ENCODE measurements at places on chromosomes 2 and 18. TPM values are rescaled to one million over a fixed set of nuclear protein-coding genes. Genes with fewer than 3 reads are reported as not detected.

Gene MC2R
- total RNA-seq = not detected

Gene FAM110C
- total RNA-seq = 41.7 TPM

Gene NT5C1B
- not detected for total RNA-seq

Gene LCT
- total RNA-seq = not detected

Gene ANKRD30B
- total RNA-seq = not detected

Gene AFTPH
- 42.4 TPM for total RNA-seq

Gene REG1B
- not detected for total RNA-seq

Gene BOLL
- not detected for total RNA-seq

Gene SLC16A14
- 5.1 TPM for total RNA-seq

Gene SERPINB3
- total RNA-seq = 668 TPM

Gene TMEM247
- not detected for total RNA-seq

Gene CNDP1
- not detected for total RNA-seq

Gene VWA3B
- total RNA-seq = not detected

DNA sequence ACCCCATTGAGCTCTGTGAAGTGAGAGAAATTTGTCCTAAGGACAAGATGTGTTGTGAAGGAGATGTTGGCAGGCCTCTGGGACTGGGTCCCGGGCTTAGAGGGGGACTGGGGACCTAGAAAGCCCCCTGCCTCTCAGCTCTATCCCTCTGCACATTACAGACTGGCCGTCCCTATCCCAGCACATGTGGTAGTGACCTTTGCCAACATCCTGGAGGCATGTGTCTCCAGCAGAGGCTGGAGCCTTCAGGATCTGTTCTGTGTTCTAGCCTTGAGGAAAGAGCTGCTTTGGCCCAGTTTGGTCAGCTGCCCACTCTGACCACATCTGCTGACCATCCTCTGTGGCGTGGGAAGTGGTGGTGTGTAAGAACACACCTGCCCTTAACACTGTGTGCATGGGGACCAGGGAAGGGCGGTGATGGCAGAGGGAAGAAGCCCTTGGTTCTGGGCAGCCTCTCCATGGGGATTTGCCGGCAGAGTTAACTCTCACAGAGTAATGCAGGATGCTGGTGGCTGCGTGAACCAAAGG, 33.4 kb downstream of the NCK2 start:
- no peak for DNase-seq

- DNase-seq = no peak
Observed at GRCh38 chr2:12110074-12110473, 363.6 kb downstream of the LPIN1 start.

DNA sequence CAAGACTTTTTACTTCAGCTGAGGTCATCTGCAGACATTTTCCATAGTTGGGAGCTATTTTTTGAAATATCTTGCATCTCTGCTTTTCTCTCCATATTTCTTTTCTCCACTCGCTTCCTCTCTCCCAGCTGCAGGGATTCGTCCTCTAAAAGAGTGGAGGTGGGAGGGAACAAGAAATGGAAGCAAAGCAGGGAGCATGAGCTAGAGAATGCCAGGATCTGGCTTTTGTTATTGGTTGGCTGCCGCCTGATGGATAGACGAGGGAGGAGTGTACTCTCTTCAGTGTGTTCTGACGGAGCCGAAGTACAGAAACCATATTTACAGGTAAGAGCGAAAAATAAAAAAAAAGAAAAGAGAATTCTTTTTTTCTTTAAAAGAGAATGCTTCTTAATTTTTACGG, at the start of gene CSRNP3:
TSS of gene CSRNP3 (plus strand) at position 282 of the 400 bp plus-strand sequence. CDS start 125,368 bp downstream, outside the sequence.
- no peak for DNase-seq

DNA sequence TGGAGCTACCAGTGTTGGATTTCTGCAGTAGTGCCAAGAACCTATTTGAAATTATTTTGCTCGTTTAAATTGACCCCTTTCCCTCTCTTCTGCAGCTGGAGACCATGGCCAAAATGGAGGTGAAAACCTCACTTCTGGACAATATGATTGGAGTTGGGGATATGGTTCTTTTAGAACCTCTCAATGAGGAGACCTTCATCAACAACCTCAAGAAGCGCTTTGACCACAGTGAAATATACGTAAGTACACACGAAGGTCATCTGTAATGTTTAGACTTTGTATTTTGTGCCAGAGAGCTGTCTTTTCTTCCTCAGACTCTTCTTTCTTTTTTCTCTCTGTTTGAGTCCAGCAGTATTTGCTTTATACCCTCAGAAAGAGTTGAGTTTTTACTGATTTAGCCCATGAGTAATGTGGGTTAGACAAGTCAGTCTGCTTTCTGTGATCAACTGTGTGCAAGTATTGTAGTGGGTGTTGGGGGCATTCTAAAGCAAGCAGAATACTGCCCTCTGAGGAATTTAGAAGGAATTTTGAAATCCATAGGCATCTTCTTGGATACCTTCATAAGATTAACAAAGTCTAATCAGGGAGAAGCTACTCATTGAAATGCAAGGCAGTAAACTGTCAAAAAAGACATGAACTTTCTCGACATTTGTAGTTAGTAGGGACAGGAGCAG, 31.7 kb downstream of the MYO1B start:
- no peak for DNase-seq

GRCh38 chr18:59340312-59340711, 18.8 kb downstream of the LMAN1 start:
- no peak for DNase-seq

DNA sequence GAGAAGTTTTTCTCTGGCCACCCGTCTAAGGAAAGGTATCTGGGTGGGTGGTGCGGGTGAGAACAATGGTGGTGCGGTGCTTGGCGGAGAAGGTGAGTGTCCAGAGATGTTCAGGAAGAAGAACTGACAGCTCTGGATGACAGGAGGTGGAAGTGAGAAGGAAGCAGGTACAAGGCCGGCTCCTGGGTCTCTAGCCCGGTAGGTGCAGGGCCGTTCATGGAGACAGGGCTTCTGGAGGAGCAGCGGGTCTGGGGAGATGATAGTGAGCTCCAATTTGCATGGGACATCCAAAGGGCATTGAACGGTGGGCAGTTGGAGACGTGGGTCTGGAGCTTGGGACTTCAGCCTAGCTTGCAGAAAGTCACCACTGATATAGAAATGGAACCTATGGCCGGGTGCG, 979 bp upstream of the FAHD2B start:
- no peak for DNase-seq

DNA sequence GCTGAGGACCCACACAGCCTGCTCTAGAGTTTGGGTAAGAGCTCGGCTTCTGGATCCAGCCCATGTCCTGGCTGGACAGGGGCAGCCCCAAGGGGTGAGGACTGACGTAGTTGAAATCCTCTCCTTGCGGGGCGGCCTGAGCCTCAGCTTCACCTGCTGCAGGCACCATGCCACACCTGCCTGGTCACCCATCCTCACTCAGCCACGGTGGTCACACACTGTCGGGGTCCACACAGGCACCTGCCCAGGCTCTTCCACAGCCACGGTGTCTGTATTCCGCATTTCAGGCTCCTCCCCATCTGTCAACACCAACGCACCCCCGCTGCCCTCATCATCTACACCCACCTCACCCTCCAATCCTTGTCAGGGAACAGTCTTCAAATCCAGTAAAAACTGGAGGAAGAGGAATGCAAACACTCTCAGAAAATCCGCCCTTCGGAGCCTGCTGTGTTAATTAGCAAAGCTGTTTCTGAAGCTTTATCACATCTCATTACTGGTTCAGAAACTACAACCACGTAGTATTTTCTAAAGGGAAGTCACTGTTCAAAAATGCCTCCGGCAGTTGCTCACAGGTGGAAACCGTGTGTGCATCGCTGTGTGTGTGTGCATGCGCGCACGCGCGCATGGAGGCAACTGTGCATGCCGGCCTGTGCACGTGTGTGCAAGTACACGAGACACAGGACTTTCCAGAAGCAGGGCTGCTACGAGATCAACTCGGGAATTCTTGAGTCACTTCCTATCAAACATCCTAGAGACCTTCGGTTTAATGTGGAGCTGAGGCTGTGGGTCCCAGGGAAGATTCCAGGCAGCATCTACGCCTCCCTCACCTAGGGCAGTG, 38.2 kb downstream of the SLC66A2 start:
- no peak for DNase-seq

- DNase-seq = no peak
Observed at GRCh38 chr18:41989508-41989907, 34.5 kb downstream of the PIK3C3 start.

GRCh38 chr2:218419630-218420216, 800 bp downstream of the VIL1 start:
- no peak for DNase-seq

DNA sequence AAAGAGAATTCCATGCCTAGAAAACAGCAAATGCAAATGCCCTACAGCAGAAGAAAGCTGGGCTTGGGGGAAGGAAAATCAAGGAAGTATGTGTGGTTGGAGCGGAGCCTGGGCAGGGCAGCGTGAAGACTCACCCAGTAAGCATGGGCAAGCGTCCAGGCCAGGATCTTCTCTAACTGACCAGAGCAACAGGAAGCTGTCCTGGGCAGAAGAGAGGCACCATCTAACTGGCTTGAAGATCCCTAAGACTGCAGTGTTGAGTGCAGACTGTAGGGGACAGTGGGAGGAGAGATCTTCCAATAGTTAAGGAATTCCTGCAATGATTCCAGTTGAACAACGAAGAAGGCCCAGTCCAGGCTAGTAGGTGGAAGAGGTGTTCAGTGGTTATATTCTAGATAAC, 57.9 kb downstream of the NXPH2 start:
- no peak for DNase-seq

GRCh38 chr2:229728370-229728769, 14.0 kb upstream of the DNER start:
- no peak for DNase-seq

- no peak for DNase-seq
Observed at GRCh38 chr2:152038441-152038958, 60.3 kb downstream of the CACNB4 start.

DNA sequence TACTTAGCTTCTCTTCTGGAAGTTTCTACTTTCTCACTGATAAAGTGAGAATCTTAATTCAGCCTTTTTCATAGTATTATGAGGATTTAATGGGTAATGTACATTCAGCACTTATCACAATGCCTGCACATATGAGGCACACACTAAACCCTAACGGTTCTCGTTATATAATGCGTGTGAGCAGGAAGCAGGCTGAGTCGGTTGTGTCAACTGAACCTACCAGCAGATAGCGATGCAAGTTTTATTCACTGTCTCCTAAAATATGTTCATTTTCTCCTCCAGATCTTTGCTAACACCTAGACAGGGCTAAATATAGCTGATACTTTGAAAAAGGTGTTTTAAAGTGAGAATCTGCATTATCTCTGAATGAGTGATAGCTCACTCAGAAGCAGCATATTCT, 201.6 kb downstream of the ALPK2 start:
- no peak for DNase-seq

GRCh38 chr18:53941601-53942338, 282.7 kb downstream of the MBD2 start:
- no peak for DNase-seq

DNA sequence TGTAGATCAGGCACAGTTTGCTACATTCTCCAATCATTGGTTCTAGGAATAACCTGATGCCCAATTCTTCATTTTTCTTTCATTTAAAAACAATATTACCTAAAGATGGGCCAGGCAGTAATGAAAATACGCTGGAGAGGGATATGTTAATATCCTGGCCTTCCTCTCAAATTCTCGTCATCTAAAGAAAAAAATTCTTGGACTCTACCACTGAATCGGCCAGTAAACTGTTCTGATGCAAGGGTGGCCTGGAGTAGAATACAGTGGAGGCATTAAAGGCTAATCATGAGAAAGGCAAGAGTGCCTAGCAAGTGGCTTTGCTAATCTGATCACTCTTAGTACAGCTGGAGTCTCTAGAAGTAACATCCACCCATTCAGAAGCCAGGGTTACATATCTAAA, 157.7 kb downstream of the ANTXR1 start:
- DNase-seq = no peak

GRCh38 chr2:192148620-192149321, 46.0 kb downstream of the TMEFF2 start:
- no peak for DNase-seq

GRCh38 chr2:191645434-191646162, 32.3 kb upstream of the NABP1 start:
- DNase-seq = no peak

DNA sequence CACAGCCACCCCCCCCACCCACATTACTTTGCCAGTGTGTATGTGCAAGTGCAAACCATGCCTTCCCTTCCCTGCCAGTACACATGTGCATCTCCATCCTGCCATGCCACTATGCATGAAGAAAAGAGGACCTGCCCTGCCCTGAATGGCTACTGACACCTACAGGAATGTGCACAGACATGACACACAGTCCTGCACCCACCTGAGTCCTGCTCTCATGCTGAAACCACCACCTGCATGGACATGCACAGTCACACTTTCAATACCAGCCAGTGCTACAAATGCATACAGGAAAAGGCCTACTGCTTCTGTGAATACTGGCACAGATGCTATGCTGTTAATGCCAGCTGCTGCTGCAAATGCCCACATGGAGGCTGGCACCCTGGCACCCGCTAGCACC, 334.4 kb upstream of the DLGAP1 start:
- DNase-seq = no peak

GRCh38 chr2:241399941-241400922, 44.1 kb downstream of the FARP2 start:
- no peak for DNase-seq

- no peak for DNase-seq
Observed at GRCh38 chr2:124762388-124762787, 737.3 kb downstream of the CNTNAP5 start.

GRCh38 chr2:63364866-63365265, 223.4 kb downstream of the WDPCP start:
- no peak for DNase-seq

GRCh38 chr2:96103187-96103601, 13.2 kb downstream of the ADRA2B start:
- no peak for DNase-seq

All from esophagus squamous epithelium (tissue), 5 donors.